Naive B cell (primary cell): ENCODE measurements at places on chromosomes 11 and 22.

DNA sequence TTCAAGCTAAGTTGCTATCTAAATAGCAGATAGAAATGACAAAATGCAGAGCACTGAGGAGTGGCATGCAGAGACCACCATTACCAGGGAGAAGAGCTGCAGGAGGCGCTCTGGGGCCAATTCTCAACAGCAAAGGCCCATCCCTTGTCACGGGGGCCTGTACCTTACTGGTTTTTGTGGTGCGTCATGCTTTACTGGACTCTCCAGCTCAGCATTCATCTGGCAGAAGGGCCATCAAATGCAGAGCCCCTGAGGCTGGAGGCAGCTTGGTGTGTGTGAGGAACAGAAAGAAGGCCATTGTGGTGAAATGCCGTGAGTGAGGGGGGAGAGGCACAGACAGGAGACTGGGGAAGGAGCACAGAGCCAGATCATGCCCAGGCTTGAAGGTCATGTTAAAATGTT, 56.5 kb upstream of the NAV2 start:
- H3K4me3 ChIP-seq, result no peak overlapping the region
- no peaks in the 10 kb centered on the region for H3K36me3 ChIP-seq
- no peak overlapping the region for H3K27ac ChIP-seq
- DNase-seq, result no peak
- H3K27me3 ChIP-seq, result peaks cover 4% of the 10 kb centered on the region
- no peaks in the 10 kb centered on the region for H3K4me1 ChIP-seq

GRCh38 chr11:30758012-30758411, 171.9 kb upstream of the MPPED2 start:
- no peaks in the 10 kb centered on the region for H3K4me1 ChIP-seq
- H3K36me3 ChIP-seq, result peaks cover under 1% of the 10 kb centered on the region

DNA sequence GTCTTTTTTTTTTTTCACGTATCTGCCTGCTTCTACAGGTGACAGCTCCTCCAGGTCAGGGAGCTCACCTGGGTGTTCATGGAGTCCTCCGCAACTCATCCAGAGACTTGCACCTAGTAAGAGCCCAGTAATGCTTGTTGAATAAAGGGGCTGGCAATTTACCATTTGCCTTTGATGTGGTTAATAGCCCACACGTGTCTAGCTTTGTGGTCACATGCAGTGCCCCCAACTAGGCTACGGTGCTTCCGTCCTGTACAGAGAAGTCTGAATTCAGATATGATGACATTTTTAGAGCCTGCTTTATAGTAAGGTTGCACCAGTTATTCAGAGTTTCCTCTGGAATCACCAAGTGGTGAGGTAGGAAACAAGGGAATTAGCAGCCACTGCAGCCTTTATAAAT, 199.4 kb upstream of the MTMR2 start:
- H3K4me3 ChIP-seq, result no peak overlapping the region

DNA sequence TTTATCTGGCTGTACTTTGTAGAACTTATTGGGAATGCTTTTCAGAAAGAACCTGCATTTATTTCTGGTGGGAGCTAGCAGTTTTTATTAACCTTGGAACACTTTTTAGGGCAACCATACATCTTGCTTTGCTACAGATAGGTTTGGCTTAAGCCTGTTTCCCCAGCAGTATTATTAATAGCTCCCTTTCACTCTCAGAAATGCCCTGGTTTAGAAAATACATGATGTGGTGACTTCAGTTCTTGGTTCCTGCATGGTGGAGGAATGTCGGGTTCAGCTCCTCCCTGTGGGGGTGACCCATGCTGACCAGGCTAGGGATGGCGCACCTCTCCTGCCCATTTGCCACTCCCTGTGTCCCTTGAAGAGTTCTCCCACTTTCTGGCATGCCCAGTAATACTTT, 28.2 kb downstream of the ZBED4 start:
- no peak overlapping the region for H3K4me3 ChIP-seq
- no peak for DNase-seq
- H3K4me1 ChIP-seq, result peaks cover 20% of the 10 kb centered on the region
- H3K36me3 ChIP-seq, result peaks cover 16% of the 10 kb centered on the region
- peak overlapping the region; percentile 31 for H3K27ac ChIP-seq
- no peaks in the 10 kb centered on the region for H3K27me3 ChIP-seq

DNA sequence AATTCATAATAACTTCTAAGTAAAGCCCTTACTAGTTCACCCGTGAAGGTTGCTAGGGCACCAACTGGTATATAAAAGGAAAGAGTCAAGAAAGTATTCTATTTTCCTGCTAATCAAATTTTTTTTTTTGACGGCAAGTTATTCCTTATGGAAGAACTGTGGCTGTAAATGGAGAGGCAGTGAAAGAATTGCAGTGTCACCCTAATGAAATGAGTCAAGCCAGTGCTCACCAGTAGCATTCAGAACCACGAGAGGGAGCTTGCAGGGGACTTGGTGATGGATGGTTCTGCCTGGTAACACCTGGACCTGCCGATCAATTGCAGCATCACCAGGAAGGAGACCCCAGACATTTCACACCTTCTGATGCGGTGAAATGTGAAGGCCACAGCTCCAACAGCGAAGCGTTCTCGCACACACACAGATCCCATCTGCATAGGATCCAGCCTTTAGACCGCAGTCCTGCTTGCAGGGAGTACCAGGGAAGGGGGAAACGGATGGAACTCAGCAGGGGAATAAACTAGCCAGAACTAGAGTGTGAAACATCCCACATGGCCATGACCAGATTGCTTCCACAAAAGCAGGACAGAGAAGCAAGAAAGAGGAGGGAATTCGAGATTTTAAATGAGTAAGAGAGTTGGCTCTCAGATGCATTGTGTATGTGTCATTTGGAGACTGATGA, 326.2 kb downstream of the TBC1D22A start:
- no peaks in the 10 kb centered on the region for H3K27me3 ChIP-seq
- no peaks in the 10 kb centered on the region for H3K36me3 ChIP-seq
- H3K27ac ChIP-seq, result no peak overlapping the region
- H3K4me1 ChIP-seq, result peaks cover 61% of the 10 kb centered on the region
- H3K4me3 ChIP-seq, result peak overlapping the region; percentile 5

DNA sequence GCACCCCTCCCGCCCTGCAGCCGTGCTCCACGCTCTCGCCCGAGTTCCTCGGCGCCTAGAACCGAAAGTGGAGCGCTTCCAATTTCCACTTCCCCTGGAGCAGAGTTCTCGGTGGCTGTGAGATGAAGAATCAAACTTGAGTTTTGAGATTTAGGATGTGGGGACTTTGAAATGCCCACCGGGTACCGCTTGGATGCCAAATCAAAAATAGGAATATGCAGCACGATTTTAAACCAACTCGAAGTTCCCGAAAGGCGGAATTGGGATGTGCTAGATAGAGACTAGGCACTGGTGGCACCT, 569 bp downstream of the POLA2 start:
- H3K36me3 ChIP-seq, result peaks cover 6% of the 10 kb centered on the region
- no peak for DNase-seq
- peak overlapping the region; percentile 93 for H3K4me3 ChIP-seq
- H3K27me3 ChIP-seq, result no peaks in the 10 kb centered on the region
